Hematopoietic multipotent progenitor cell treated with erythropoietin and hydrocortisone succinate and interleukin-3 and kit ligand, for 6 days (in vitro differentiated cells): ENCODE measurements at places on chromosomes 2 and 18.

DNA sequence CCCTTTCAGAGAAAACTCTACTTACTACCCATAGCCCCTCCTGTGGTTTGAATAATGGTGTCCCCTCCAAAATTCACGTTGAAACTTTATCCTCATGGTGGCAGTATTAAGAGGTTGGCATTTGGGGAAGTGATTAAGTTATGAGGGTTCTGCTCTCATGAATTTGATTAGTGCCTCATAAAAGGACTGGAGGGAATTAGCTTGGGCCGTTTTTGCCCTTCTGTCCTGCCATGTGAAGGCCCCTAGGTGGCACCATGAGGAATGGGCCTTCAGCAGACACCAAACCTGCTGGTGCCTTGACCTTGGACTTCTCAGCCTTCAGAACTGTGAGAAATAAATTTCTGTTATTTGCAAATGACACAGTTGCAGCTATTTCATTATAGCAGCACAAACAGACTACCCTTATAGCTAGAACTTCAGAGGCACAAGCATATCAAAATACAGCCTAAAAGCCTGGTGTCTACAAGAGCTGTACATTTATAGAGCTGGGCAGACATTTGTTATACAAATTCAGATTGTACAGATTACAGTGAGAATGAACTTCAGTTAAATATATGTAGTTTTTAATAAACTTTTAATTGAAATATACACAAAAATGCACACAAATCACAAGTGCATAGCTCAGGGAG lies 2.6 kb upstream of the PTPN2 start:
- DNase-seq = peak; percentile 80

- no peak for DNase-seq
These were observed 52.2 kb upstream of the BCL2L11 start for GRCh38 chr2:111068435-111069058.

DNA sequence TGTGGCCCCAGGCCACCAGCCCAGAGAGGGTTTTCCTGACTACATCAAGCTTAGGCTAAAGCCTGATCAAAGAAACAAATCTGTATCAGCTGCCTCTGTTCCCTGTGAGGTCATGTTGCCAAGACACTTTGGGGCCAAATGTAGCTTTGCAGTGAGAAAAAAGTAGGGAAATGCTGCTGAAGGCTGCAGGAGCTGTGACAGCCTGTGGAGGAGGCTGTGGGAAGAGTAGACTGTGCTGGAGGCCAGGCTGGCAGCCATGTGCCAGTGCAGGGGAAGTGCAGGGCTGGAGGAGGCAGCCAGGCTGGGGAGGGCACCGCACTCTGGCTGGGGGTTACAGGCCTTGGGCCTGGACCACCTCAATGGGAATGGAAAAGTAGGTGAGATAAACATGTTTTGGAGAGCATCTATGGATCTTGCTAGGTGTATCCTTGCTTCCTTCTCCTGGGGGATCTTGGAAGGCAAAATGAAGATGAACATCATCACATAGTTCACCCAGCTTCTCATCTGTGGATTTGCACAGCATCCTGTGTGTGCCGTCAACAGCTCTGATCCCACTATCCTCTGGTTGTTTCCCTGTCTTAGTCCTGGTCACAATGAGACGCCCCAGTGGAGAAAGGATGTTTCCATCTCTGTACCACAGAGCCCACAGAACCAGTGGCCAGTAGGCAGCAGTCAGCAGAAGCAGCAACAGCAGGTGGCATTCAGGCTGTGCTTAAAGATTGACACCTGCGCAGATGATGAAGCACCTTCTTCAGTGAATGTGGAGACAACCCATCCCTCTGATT lies 103.8 kb upstream of the COPS8 start:
- no peak for DNase-seq

DNA sequence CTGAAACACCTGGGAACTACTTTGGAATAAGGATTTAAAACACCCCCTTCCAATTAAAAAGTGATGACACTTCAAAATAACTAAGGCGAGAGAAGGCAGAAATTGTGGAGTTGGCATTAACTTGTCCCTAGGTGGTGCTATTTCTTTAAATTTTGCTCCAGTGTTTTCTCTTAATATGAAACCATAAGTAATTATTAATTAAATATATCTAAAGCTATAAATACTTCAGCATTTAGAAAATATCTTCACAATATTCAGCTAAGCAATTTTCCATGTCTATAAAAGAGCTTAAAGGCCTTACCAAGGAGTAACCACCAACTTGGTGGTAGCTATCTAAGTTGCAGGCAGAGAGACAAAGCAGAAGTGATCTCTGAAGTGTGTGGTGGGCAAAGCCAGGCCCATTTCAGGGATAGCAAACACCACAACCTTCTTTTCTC lies 186.8 kb upstream of the PGAP1 start:
- peak; percentile 71 for DNase-seq

DNA sequence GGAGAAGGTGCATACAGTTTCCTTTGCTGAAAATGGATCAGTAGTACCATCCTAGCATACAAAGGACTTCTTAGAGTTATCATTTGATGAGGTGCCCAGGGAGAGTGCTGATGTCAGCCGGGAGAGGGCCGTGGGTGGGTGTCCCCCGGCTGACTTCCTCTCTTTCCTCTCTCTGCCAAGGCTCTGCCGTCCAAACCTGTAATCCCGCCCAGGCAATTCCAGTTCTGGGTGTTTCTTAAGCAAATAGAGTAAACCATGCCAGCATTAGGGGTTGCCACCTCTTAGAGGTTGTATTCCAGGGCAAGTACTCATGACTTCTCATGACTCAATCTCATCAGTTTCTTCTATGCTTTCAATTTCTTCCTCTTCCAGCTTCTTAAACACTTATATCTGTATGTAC lies 117.2 kb downstream of the GATA6 start:
- no peak for DNase-seq

- no peak for DNase-seq
These were observed 61.0 kb upstream of the EPB41L3 start for GRCh38 chr18:5604778-5605177.

- no peak for DNase-seq
These were observed 1312.3 kb upstream of the PIK3C3 start for GRCh38 chr18:40642692-40643229.

GRCh38 chr2:11356764-11357163 lies 12.3 kb upstream of the ROCK2 start:
- DNase-seq = peak; percentile 16

- DNase-seq = peak; percentile 41
These were observed 819 bp upstream of the KLF11 start for GRCh38 chr2:10042301-10043161.

DNA sequence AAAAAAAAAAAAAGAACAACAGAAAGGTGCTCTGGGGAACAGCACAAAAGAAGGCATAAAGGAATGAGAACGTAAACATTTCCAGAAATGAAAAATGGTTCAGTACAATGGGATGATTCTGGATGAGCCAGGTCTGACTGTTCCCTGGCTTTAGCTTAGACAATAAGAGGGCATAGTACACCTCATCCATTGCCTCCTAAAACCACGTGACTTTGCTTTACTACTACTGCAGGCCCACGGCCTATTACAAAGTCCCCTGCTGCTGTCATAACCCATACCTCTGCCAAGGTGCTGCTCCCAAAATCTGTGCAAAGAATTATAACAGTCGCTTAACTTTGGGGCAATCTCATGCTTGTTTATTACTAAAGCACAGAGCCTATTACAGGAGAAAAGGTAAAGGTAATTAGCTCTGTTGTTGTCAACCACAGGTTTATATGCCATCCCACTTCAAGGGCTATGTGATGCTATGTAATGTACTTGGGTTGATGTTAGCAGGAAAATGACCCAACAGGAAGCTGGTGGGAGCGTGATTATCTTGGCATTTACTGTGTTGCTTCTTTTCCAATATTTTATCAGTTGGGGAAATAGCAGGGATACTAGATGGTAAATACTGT lies 26.8 kb downstream of the STK17B start:
- no peak for DNase-seq

- DNase-seq = no peak
These were observed 19.8 kb downstream of the RPRD1A start for GRCh38 chr18:36047521-36047920.

- no peak for DNase-seq
These were observed 223.4 kb downstream of the NCKAP5 start for GRCh38 chr2:133344849-133345248.

GRCh38 chr2:142880279-142880678 lies 2.8 kb downstream of the KYNU start:
- DNase-seq = no peak

- no peak for DNase-seq
These were observed 9.1 kb downstream of the MSTN start for GRCh38 chr2:190053426-190053825.

GRCh38 chr2:161990036-161990435 lies 84.0 kb downstream of the DPP4 start:
- no peak for DNase-seq

- DNase-seq = no peak
These were observed 20.9 kb upstream of the CFAP36 start for GRCh38 chr2:55498582-55498981.

- no peak for DNase-seq
These were observed 100.2 kb downstream of the CRIM1 start for GRCh38 chr2:36455788-36456187.

DNA sequence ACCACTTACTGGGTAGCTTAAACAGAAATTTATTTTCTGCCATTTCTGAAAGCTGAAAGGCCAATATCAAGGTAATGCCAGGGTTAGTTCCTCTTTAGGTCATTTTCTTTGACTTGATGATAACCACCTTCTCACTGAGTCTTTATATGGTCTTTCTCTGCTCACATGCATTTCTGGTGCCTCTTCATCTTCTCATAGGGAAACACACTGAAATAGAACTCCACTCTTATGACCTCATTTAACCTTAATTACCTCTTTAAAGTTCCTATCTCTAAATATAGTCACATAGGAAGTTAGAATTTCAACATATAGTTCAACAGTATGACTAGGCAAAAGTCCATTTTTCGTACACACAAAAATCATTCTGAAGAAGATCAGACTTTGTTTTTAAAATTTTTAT lies 616.8 kb upstream of the VRK2 start:
- DNase-seq = peak; percentile 16

- no peak for DNase-seq
These were observed 119.6 kb downstream of the ZFP36L2 start for GRCh38 chr2:43106559-43107527.

GRCh38 chr2:240250985-240251847 lies 110.8 kb upstream of the OTOS start:
- DNase-seq = peak; percentile 71

- DNase-seq = peak; percentile 94
These were observed at the start of gene LPIN1 for GRCh38 chr2:11746376-11746806. Gene LPIN1, plus strand, starts transcription at chr2:11746632. Its CDS starts 18,910 bp downstream, at chr2:11765542.

GRCh38 chr2:241777686-241778627 lies 1.3 kb downstream of the GAL3ST2 start:
- no peak for DNase-seq

- DNase-seq = no peak
These were observed 18.5 kb downstream of the TMEM177 start for GRCh38 chr2:119697290-119698020.

GRCh38 chr2:65452150-65452895 lies 19.9 kb upstream of the SPRED2 start:
- no peak for DNase-seq

DNA sequence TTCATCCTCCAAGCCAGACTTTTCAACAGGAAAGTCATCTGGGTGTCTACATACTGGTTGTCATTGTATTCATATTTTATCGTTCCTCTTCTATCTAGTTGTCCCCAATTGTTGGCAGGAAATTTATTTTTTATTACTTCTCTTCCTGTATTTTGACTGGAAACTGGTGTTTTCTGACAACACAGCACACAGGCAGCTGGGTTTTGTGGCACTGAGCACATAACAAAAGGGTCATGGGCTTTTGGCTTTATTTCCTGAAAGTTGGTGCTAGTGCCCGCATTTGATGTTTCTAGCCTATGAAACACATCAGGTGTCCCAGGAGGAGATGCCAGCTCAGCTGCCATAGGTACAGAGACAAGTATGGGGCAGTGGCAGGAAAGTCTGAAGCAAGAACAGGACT lies 126.4 kb downstream of the TMEM17 start:
- no peak for DNase-seq

DNA sequence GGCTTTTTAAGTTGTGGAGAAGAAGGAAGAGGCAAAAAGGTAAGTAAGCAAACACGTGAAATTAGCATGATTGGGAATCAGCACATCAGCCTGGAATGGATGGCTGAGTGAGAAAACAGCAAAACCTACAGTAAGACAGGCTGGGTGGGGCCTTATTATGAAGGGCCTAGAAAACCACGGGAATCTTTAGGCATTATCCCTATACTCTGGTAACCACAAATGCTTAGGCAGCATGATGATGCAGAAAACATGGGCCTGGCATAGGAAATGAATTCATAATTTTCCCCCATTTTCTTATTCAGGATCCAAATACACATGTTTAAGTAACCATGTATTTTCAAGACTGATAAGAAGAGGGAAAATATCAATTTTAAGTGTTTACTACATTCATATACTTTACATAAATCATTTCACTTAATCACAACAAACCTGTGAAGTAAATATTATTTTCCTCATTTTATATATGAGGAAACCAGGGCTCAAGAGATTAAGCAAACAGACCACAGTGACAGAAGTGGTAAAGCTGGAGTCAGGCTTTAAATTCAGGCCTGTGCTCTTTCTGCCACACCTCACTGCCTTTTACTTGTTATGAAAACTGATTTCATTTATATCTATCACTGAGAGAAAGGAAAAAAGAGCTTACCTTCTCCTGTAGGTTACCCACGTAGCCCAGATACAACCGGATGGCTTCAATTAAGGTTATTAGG lies 4.0 kb downstream of the TMEM17 start:
- DNase-seq = no peak

DNA sequence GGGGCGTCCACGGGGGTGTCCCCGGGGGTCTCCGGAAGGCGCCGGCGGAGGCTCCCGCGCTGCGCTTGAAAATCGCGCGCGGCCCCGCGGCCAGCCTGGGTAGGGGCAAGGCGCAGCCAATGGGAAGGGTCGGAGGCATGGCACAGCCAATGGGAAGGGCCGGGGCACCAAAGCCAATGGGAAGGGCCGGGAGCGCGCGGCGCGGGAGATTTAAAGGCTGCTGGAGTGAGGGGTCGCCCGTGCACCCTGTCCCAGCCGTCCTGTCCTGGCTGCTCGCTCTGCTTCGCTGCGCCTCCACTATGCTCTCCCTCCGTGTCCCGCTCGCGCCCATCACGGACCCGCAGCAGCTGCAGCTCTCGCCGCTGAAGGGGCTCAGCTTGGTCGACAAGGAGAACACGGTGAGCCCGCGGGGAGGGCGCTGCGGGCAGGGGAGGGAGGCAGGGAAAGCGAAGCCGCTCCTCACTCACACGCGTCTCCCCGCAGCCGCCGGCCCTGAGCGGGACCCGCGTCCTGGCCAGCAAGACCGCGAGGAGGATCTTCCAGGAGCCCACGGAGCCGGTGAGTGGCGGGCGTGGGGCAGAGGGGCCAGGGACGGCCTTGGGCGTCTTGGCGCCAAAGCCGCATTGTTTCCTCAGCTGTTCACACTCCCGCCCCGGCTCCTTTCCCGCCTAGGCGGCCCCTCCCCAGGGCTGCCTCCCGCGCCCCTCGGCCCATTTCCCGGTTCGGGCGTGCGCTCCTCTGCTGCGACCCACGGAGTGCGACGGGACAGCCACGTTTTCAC lies at the start of gene RRM2:
Gene RRM2, plus strand, starts transcription at position 240 of the 781 bp plus-strand sequence. Its CDS starts 60 bp downstream, at position 300.
- peak; percentile 98 for DNase-seq

DNA sequence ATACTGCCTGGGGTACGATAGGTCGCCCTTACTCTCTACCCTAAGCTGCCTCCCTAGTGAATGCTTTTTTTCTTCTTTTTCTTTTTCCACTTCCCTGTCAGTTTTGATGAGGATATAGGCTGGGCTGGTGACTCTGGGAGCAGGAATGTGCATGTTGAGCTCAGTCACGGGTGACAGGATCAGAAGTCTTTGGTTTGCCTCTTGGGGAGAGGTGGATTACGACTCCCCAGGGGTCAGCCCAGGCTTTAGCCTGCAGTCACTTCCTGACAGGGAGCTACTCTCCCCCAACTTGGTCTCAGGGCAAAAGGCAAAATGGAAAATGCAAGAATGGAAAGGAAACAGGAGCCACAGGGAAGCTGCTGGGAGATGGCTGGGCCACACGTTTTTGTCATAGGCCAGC lies 57.3 kb downstream of the THNSL2 start:
- DNase-seq = no peak
